ENCODE measurements at places on chromosomes 1 and 21.

DNA sequence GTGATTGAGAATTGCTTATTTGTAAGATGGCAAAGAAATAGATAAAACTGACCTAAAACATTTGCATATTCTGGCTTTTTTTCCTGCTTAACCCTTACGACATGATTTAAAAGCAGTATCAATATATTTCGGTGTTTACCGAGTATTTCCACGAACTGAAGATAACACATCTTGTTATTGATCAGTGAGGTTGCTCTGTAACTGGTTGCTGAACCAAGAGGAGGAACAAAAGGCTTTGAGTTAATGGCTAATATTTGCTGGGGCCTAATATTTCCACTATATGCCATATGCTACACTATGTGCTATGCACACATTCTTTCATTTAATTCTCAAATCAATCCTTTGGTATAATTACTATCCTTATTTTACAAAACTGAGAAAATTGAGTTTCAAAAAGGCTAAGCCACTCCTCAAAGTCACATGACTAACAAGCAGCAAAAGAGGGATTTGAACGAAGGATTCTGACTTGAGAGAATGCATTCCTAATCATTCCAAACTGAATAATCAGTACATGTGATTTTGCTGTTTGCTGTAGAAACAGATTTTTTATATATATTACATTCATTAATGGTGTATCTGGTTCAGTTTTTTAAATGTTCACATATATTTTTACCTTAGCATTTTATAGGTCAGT, 346.0 kb downstream of the USP25 start:
- DNase-seq, result no peak

DNA sequence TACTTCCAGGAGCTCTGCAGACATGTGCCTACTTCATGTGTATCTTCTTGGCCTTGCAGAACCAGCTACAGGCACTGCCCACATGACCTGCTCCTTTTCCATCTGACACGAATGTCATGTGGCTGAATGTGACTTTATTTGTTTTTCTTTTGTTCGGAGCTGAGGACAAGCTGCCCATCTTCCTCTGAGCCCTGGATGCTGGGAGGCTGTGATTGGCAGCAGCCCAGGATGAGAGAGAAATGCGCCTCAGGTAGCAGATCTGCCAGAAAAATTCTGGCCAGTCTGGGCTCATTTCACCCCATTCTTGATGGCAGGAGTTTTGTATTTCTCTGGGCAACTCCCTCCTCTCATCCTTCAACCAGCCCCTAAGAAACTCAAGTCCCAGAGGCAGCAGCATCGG, 372.0 kb downstream of the RPS6KC1 start:
- no peak for DNase-seq

DNA sequence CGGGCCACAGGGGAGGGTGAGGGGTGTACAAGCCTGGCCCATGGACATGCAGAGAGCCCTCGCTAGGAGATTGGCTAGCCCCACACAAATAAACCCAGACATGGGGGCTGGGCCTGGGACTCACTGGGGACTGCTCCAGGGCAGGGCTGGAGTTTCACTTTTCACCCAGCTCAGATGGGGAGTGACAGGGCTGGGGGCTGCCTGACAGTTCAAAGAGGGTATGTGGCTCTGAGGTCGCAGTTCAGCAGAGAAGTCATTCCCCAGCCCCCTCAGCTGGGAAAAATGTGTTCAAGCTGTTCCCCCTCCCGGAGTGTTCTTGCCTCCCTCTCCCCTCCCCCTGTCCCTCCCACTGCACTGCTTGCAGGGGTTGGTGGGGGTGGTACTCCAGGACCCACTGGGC, 277.1 kb downstream of the TRABD2B start:
- no peak for DNase-seq

DNA sequence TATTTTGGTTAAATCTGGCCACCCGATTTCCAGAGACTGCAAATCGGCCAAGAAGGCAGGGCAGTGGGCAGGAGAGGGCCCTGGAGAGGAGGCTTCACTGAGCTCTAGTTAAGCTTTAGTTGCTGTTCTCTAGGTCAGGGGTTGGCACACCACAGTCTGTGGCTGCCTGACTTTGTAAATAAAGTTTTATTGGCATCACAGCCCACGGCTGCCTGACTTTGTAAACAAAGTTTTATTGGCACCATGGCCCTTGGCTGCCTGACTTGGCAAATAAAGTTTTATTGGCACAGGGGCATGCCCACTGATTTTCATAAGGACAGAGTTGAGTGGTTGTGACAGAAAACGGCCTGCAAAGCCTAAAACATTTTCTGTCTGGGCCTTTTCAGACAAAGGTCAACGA, 19.7 kb downstream of the AJAP1 start:
- no peak for DNase-seq

- DNase-seq, result no peak
These were observed 34.1 kb upstream of the IGSF5 start for GRCh38 chr21:39710866-39711265.
